ENCODE measurements at places on chromosomes 1 and 21.

- DNase-seq: no peak
Observed at GRCh38 chr1:116508085-116508983, 62.5 kb downstream of the CD58 start.

DNA sequence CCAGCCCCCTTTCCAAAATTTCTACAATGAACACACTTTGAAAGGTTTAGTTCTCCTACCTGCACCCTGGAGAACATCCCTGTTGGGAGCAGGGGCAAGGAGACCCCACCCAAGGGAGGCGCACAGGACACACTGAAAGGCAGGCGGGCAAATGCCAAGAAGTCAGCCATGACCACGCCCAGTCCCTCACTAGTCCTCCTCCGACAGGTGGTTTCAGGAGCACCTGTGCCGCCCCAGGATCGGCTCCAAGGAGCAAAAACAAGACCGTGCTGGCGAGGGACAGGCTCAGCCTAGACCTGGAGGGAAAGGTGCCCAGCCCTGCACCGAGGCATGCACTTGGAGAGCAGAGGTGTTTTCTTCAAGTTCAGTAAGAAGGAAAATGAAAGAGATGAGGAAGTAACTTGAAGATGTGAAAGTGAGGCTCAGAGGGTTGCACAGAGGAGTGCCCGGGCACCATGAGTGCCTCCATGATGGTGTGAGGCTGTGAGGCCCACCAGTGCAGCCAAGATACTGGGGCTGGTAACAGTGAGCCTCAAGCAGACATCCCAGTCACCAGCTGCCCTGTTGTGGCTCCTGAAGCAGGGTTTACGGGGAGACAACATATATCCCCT, 19.6 kb upstream of the NADK start:
- DNase-seq: no peak

DNA sequence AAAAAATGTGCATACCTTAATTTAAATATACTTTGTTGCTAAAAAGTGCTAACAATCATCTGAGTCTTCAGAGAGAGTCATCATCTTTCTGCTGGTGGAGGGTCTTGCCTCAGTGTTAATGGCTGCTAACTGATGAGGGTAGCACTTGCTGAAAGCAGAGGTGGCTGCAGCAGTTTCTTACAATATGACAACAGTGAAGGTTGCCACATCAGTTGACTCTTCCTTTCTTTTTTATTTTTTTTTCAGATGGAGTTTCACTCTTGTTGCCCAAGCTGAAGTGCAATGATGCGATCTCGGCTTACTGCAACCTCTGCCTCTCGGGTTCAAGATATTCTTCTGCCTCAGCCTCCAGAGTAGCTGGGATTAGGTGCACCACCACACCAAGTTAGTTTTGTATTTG, 2.6 kb upstream of the CFAP45 start:
- no peak for DNase-seq

- DNase-seq: no peak
Observed at GRCh38 chr1:230794871-230795605, 47.9 kb downstream of the CAPN9 start.

DNA sequence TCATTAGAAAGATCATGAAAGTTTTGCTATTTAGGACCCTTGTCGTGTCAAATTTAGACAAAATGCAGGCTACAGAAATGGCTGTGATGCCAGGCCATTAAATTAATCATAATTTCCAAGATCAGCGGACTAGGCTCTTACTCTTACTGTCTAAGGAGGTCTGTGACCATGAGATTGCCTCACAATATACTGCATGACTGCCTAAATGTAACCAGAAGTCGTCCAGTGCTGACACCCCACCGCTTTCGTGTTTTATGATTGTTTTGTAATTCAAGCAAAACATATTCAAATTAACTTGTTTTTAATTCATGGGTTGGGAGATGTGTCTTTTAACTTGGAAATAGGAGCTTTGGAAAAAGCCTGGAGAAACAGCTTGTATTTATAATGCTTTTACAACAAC, 947.5 kb downstream of the BRINP3 start:
- no peak for DNase-seq

DNA sequence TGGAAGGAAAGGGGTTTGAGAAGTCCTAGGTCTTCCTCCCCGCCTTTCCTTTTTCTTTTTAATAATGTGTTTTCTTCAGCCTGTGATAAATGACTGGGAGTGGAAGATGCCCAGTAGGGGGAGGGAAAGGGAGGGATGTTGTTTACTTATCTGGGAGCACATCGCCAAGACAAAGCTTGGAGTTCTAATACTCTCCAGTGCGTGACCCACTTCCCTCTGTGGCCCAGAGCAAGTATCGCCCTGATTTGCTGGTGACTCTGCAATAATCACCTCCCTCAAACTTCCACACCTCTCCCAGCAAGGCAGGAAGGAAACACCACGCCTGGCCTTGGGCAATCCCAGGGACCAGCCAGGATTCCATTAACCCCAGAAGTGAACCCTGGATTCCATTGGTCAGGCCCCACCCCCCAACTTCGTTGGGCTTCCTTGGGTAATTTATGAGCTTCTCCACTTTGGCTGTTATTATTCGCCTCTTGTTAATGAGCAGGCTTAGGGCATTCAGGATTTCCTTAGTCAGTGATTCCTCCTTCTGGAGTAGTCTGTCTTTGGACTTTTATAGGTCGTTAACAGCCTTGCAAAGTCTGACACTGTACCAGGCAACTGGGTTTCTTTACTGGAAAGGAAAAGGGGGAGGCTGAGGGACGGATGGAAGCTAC, 24.3 kb upstream of the GRHL3 start:
- no peak for DNase-seq

GRCh38 chr21:29124645-29125044, 5.8 kb upstream of the MAP3K7CL start:
- no peak for DNase-seq

DNA sequence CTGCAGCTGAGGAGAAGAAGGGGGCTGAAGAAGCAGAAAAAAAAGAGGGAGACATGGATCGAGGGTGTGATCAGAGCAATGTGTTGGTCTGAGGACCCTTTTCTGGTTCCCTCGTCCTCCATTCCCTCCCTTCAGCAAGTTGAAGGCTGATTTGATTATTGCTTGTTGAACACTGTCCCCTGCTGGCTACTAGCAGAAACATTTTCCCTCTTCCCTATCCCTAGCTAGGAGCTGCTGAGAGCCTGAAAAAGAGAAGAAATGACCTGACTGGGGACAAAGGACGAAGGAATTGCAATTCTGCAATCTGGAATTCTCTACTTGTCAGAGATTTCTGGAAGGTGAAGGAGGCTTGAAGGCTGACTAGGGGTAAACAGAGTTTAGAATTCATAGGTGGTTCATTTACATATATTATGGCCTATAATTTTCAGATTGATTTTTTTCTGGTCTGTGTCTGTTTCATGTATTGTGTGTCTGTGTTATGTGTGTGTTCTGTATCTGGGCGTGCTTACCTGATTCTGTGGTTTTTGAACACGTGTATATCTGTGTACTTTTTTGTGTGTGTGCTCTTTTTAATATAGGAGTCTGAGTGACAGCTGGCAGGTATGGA, 9.8 kb downstream of the NHLH1 start:
- DNase-seq: no peak

- DNase-seq: no peak
Observed at GRCh38 chr1:235725434-235725833, 75.8 kb upstream of the GNG4 start.

Data from stimulated activated CD8-positive, alpha-beta memory T cell treated with anti-CD3 and anti-CD28 coated beads, Interleukin-15, amount 100 ng/mL, for 4 hours (primary cell).